ENCODE measurements at places on chromosomes 13 and 19.

- H3K4me1 ChIP-seq, result peaks cover 68% of the 10 kb centered on the region
- H3K36me3 ChIP-seq, result no peaks in the 10 kb centered on the region
- no peak for DNase-seq
- no peaks in the 10 kb centered on the region for H3K27me3 ChIP-seq
- H3K4me3 ChIP-seq, result no peak overlapping the region
Measured at GRCh38 chr19:38670921-38671398, 23.5 kb downstream of the ACTN4 start.

DNA sequence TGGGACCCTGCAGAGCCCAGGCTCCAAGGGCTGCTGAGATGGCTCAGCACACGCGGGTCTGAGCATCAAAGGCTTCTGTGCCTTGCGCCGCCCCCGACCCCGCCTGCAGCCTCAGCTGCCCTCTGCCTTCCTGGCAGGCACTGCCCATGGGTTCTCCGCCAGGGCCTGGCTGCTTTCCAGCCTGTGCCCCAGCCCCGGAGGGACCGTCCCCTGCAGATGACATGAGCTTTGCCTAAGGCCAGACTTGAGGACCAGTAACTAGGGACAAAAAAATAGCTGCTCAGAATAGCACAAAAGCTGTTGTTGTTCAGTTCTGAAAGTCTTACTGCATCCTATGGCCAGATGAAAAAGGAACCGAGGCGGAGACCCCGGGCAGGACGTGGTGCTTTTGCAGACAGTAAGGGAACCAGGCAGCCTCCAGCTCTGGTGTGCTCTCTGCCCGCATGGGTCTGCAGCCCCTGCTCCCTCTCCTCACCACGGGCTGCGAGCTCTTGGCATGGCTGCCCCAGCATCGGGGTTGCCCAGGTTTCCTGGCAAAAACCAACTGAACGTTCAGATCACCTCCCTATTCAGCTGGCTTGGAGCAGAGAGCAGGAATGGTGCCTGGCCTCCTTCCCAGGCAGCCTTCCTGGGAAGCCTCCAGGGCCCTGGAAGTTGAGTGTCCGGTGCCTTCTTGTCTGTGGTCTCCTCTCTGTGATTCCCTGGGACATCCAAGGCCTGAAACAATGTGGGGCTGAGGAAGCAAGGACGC, 12.5 kb upstream of the CFAP97D2 start:
- no peaks in the 10 kb centered on the region for H3K36me3 ChIP-seq
- H3K4me3 ChIP-seq, result no peak overlapping the region
- H3K27ac ChIP-seq, result no peak overlapping the region
- DNase-seq, result no peak
- peaks cover 66% of the 10 kb centered on the region for H3K4me1 ChIP-seq
- H3K27me3 ChIP-seq, result no peaks in the 10 kb centered on the region

- H3K4me1 ChIP-seq, result no peaks in the 10 kb centered on the region
- no peaks in the 10 kb centered on the region for H3K27me3 ChIP-seq
- H3K4me3 ChIP-seq, result no peak overlapping the region
- no peak for DNase-seq
- no peak overlapping the region for H3K27ac ChIP-seq
Measured at GRCh38 chr19:3895788-3896187, 15.3 kb downstream of the ATCAY start.

DNA sequence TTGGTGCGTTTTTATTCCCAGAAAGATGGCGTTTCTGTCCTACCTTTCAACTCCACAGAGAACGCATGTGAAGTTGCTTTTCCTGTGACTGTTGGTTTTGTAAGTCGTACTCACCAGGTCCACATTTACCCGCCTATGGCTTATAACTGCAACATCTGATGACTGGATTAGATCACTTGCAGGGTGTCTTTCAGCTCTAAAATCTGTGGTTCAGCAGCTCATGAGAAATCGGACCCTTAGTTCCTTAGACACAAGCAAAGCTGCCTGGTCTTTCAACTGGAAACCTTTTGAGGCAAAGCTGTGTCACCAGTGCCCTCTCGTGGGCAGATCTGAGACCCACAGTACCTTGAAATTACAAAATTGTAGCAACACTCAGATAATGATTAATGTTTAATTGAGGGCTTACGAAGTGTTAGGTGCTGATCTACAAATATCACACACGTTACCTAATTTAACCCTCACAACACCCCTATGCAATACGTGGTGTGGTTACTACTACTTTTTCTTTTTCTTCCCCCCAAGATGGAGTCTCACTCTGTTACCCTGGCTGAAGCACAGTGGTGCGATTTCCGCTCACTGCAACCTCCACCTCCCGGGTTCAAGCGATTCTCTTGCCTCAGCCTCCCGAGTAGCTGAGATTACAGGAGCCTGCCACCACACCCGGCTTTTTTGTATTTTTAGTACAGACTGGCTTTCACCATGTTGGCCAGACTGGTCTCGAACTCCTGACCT, 65.4 kb downstream of the RUBCNL start:
- H3K27ac ChIP-seq, result no peak overlapping the region
- no peaks in the 10 kb centered on the region for H3K27me3 ChIP-seq
- DNase-seq, result peak; percentile 57
- peaks cover 12% of the 10 kb centered on the region for H3K4me1 ChIP-seq
- no peaks in the 10 kb centered on the region for H3K36me3 ChIP-seq
- peak overlapping the region; percentile 29 for H3K4me3 ChIP-seq

- no peaks in the 10 kb centered on the region for H3K27me3 ChIP-seq
- H3K4me1 ChIP-seq, result no peaks in the 10 kb centered on the region
- H3K36me3 ChIP-seq, result no peaks in the 10 kb centered on the region
- no peak for DNase-seq
- H3K4me3 ChIP-seq, result no peak overlapping the region
- H3K27ac ChIP-seq, result no peak overlapping the region
Measured at GRCh38 chr19:11461453-11461852, 19.4 kb downstream of the ELAVL3 start.

DNA sequence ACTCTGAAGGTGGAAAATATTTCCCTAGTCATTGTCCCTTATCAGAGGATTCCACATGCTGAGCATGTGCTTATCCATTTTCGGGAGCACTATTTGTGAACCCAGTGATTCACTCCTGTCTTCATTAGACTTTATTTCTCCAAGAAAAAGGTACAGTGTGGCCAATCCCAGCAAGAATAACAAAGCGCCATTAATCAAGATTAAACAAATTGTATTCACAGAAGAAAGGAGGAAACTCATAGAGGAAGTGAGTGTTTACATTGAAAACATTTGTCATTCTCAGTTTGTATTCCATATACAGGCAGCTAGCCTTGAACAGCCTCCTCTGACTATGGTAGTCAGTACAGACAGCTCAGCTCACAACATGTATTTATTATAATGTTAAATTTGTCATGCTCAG, 1669.9 kb upstream of the SPRY2 start:
- no peak overlapping the region for H3K27ac ChIP-seq
- H3K27me3 ChIP-seq, result no peaks in the 10 kb centered on the region
- H3K4me1 ChIP-seq, result no peaks in the 10 kb centered on the region
- DNase-seq, result no peak

GRCh38 chr13:98599502-98600328, 22.8 kb upstream of the STK24 start:
- no peaks in the 10 kb centered on the region for H3K36me3 ChIP-seq
- H3K27ac ChIP-seq, result no peak overlapping the region
- H3K4me1 ChIP-seq, result no peaks in the 10 kb centered on the region
- no peak for DNase-seq
- no peaks in the 10 kb centered on the region for H3K27me3 ChIP-seq

DNA sequence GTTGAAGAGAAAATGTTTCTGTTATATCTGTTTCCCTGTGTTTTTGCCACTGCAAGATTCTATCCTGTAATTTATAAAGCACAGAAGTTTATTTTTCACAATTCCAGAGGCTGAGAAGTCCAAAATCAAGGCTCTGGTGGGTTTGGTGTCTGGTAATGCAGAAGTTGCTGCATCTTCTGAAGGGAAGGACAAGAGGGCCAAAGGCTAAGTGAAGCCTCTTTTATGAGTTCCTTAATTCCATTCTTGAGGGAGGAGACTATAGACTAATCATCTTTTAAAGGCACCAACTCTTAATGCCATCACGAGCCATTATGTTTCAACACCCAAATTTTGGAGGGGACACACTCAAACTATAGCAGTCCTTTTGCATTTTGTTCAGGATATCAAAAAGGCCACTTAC, 34.1 kb upstream of the WDFY2 start:
- no peak overlapping the region for H3K4me3 ChIP-seq
- H3K4me1 ChIP-seq, result no peaks in the 10 kb centered on the region
- H3K36me3 ChIP-seq, result no peaks in the 10 kb centered on the region
- DNase-seq, result no peak
- H3K27ac ChIP-seq, result no peak overlapping the region

DNA sequence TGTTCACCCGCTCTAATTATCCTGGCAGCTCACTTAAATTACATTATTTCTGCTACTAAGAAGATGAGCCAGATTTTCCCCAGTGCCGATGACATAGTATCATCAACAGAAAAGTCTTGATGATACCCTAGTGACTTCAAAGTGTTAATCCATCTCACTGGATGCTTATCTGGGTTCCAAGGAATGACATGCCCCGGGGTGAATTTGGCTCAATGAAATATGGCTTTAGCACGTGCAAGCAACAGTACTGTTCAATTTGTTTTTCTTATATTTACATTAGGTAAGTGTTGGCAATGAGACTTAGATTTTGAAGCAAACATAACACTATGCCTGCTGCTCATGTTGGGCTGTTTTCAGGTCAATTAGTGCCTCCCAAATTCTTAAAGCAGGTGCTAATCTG, 548.2 kb upstream of the SLITRK1 start:
- no peaks in the 10 kb centered on the region for H3K36me3 ChIP-seq
- no peak overlapping the region for H3K4me3 ChIP-seq
- H3K27me3 ChIP-seq, result no peaks in the 10 kb centered on the region
- no peak for DNase-seq
- H3K4me1 ChIP-seq, result no peaks in the 10 kb centered on the region
- no peak overlapping the region for H3K27ac ChIP-seq

DNA sequence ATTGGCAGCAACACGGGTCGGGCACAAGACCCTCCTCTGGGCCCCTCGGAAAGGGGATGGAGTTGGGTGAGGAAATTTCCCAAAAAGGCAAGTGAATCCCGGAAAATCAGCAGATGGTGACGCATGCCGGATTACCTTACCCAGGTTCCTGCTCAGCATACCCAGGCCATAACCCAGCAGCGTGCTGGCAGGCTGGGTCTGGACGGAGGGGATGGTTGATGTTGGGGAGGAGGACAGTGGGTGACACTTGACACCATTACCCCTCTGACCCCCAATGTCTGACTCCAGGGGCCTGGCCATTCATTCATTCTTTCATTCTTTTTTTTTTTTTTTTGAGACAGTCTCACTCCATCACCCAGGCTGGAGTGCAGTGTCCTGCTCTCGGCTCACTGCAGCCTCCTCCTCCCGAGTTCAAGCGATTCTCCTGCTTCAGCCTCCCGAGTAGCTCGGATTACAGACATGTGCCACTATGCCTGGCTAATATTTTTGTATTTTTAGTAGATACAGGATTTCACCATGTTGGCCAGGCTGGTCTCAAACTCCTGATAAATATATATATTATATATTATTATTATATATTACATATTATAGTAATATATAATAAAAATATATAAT, 799 bp downstream of the PVR start:
- no peak for DNase-seq
- no peaks in the 10 kb centered on the region for H3K36me3 ChIP-seq
- H3K27ac ChIP-seq, result no peak overlapping the region
- H3K4me1 ChIP-seq, result no peaks in the 10 kb centered on the region

DNA sequence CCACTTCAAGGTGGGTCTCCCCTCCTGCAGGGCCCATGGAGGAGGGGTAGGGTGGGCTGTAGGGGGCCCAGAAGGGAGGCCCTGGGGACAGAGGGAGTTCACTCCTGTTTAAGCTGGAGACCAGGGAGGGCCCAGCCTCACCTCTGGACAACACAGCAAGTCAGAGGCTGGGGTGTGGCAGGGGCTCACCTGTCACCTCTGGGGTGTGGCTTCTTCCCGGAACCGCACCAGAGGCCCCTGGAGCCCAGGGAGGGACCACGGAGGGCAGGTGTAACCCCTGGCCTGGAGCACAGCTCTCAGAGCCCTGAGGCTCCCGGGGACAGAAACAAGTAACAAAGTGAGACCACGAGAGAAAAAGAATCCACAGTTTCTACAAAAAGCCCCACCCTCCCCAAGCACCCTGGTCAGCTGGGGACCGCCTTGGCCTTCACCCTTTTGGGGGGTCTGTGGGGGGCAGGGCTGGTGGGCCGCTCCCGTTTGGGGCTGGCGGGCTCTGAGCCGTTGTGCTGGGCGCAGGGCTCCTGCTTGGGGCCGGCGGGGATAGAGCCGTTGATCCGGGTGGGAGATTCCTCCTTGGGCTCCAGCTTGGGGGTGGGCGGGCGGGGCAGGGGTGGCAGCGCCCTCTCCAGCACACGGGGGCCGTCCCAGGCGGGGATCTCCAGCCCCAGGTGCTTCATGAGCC, 8.0 kb downstream of the SIRT6 start:
- H3K27me3 ChIP-seq, result no peaks in the 10 kb centered on the region
- no peak for DNase-seq
- H3K4me1 ChIP-seq, result no peaks in the 10 kb centered on the region
- no peaks in the 10 kb centered on the region for H3K36me3 ChIP-seq

- no peak overlapping the region for H3K4me3 ChIP-seq
- H3K4me1 ChIP-seq, result no peaks in the 10 kb centered on the region
- H3K27me3 ChIP-seq, result no peaks in the 10 kb centered on the region
- no peaks in the 10 kb centered on the region for H3K36me3 ChIP-seq
- no peak for DNase-seq
Measured at GRCh38 chr13:79710376-79710775, 229.4 kb downstream of the NDFIP2 start.

GRCh38 chr19:37572203-37572602, 22.4 kb downstream of the ZNF571 start:
- no peak overlapping the region for H3K4me3 ChIP-seq
- no peak overlapping the region for H3K27ac ChIP-seq
- no peaks in the 10 kb centered on the region for H3K4me1 ChIP-seq
- no peak for DNase-seq
- H3K27me3 ChIP-seq, result no peaks in the 10 kb centered on the region
- H3K36me3 ChIP-seq, result peaks cover 11% of the 10 kb centered on the region

DNA sequence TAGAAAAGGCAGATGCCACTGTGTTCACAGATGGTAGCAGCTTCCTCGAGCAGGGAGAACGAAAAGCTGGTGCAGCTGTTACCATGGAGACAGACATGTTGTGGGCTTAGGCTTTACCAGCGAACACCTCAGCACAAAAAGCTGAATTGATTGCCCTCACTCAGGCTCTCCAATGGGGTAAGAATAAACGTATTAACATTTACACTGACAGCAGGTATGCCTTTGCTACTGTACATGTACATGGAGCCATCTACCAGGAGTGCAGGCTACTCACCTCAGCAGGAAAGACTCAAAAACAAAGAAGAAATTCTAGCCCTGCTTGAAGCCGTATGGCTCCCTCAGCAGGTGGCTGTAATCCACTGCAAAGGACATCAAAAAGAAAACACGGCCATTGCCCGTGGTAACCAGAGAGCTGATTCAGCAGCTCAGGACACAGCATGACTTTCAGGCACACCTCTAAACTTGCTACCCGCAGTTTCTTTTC, 197.7 kb downstream of the ZNF737 start:
- H3K27me3 ChIP-seq, result no peaks in the 10 kb centered on the region
- no peak for DNase-seq
- H3K4me1 ChIP-seq, result no peaks in the 10 kb centered on the region
- H3K36me3 ChIP-seq, result no peaks in the 10 kb centered on the region
- no peak overlapping the region for H3K4me3 ChIP-seq

- no peak overlapping the region for H3K4me3 ChIP-seq
- peaks cover 43% of the 10 kb centered on the region for H3K36me3 ChIP-seq
- DNase-seq, result no peak
- H3K4me1 ChIP-seq, result peaks cover 17% of the 10 kb centered on the region
- no peaks in the 10 kb centered on the region for H3K27me3 ChIP-seq
Measured at GRCh38 chr13:48255954-48256353, 22.9 kb downstream of the ITM2B start.

Data from CD8-positive, alpha-beta memory T cell (primary cell).